ENCODE measurements at places on chromosomes 6 and 20. TPM values are rescaled to one million over a fixed set of nuclear protein-coding genes. Genes with fewer than 3 reads are reported as not detected.

DNA sequence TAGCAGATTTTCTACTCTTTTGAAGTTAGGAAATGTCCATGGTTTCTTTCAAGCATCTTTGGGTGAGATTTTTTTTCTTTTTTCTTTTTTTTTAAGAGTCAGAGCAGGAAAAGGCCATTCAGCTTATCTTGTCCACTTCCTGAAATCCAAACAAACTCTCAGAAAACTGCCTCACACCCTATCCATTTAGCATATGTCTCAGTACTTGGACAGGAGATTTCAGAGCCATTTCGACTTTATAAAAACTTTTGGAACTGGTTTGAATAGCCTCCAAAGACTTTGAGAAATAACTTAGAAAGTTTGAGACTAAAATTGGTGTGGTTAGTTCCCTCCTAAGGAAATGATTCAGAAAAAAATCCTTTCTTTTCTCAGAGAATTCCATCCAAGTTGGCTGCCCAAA is 125.1 kb downstream of the MYLK4 start:
- no peaks in the 10 kb centered on the region for H3K27me3 ChIP-seq
- no peak for DNase-seq
- no peak overlapping the region for H3K27ac ChIP-seq
- no peak overlapping the region for H3K4me3 ChIP-seq

GRCh38 chr20:32460231-32460630 is 102.1 kb downstream of the ASXL1 start:
- no peaks in the 10 kb centered on the region for H3K27me3 ChIP-seq
- no peak for DNase-seq
- no peak overlapping the region for H3K4me3 ChIP-seq
- no peak overlapping the region for H3K27ac ChIP-seq
- H3K36me3 ChIP-seq, result no peaks in the 10 kb centered on the region
- H3K4me1 ChIP-seq, result 0 out of 2 replicates have a peak, but pooled peaks cover 3% of the 10 kb centered on the region

GRCh38 chr6:11330413-11330760 is 97.9 kb upstream of the NEDD9 start:
- no peaks in the 10 kb centered on the region for H3K4me1 ChIP-seq
- no peaks in the 10 kb centered on the region for H3K27me3 ChIP-seq
- no peak overlapping the region for H3K4me3 ChIP-seq
- H3K27ac ChIP-seq, result no peak overlapping the region
- no peak for DNase-seq
- no peaks in the 10 kb centered on the region for H3K36me3 ChIP-seq

DNA sequence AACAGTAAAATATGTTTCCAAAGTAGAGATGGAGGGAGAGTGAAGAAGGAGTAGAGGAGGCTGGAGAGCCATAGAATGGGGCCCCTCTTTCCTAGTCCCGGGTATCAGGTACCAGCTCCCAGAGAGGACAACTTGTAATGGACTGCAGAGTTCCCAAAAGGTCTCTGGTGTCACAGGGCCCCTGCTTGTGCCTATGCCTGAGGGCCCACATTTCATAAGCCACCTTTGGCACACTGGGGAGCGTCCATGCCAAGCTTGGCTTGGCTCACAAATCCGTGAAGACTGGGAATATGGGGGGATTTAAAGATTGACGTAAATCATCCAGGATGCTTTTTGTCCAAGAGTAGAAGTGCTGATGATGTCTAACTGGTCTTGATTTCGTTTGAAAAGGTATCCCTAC is 16.4 kb upstream of the SLC22A3 start:
- H3K4me3 ChIP-seq, result no peak overlapping the region
- no peaks in the 10 kb centered on the region for H3K36me3 ChIP-seq
- no peaks in the 10 kb centered on the region for H3K27me3 ChIP-seq
- no peak overlapping the region for H3K27ac ChIP-seq
- H3K4me1 ChIP-seq, result no peaks in the 10 kb centered on the region
- no peak for DNase-seq

DNA sequence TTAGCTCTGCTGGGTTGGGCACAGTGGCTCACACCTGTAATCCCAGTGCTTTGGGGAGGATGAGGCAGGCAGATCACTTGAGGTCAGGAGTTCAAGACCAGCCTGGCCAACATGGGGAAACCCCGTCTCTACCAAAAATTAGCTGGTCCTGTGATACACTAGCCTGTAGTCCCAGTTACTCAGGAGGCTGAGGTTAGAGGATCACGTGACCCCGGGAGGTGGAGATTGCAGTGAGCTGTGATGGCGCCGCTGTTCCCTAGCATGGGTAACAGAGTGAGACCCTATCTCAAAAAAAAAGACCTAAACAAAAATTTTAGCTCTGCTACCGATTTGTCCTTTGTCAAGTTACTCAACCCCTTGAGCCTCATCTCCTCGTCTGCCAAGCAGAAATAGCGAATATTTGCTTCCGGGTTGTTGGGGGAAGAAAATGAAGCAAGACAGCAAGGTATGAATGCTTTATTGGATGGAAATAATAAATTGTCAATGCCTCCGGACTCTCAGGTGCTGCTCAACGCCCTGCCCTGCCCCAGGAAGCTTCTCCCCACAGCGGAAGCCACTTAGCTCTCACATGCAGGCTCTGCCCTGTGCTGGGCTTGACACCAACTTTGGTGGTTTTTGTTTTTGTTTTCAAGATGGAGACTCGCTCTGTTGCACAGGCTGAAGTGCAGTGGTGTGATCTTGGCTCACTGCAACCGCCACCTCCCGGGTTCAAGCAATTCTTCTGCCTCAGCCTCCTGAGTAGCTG is 24.9 kb upstream of the ITCH start:
- H3K4me1 ChIP-seq, result peaks cover 25% of the 10 kb centered on the region
- no peaks in the 10 kb centered on the region for H3K27me3 ChIP-seq
- no peaks in the 10 kb centered on the region for H3K36me3 ChIP-seq

- DNase-seq, result no peak
- H3K27ac ChIP-seq, result no peak overlapping the region
- no peaks in the 10 kb centered on the region for H3K36me3 ChIP-seq
- H3K4me3 ChIP-seq, result no peak overlapping the region
Observed at GRCh38 chr6:45420083-45420908, 42.6 kb upstream of the SUPT3H start.

GRCh38 chr6:56749632-56750151 is 107.0 kb upstream of the DST start:
- H3K36me3 ChIP-seq, result no peaks in the 10 kb centered on the region
- no peak for DNase-seq
- H3K4me1 ChIP-seq, result peaks cover 8% of the 10 kb centered on the region
- no peak overlapping the region for H3K4me3 ChIP-seq

GRCh38 chr20:49891476-49892110 is 23.7 kb downstream of the SPATA2 start:
- no peaks in the 10 kb centered on the region for H3K27me3 ChIP-seq
- peaks cover 20% of the 10 kb centered on the region for H3K4me1 ChIP-seq
- no peak overlapping the region for H3K27ac ChIP-seq
- no peaks in the 10 kb centered on the region for H3K36me3 ChIP-seq

GRCh38 chr6:153207006-153207405 is 75.9 kb upstream of the RGS17 start:
- no peak for DNase-seq
- H3K27ac ChIP-seq, result no peak overlapping the region
- no peaks in the 10 kb centered on the region for H3K4me1 ChIP-seq

DNA sequence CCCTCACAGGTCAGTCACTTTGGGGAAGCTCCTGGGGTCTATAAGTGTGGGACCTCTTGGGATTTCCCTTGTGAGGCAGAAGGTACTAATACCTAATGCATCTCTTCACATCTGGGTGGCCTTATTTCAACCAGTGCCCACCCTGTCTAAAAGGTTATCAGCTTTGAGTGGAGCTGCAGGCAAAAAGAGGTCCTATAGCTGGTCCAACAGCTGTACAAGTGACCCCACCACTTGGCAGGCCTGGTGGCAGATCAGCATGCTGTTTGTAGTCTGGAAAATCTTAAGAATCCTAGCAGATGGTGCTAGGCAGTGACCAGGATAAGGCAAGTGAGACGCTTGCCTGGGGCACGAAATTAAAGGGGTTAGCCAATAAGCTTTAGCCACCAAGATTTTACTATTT is 51.6 kb upstream of the GTSF1L start:
- no peak overlapping the region for H3K27ac ChIP-seq
- no peaks in the 10 kb centered on the region for H3K4me1 ChIP-seq
- no peak for DNase-seq

- no peak overlapping the region for H3K27ac ChIP-seq
- H3K4me1 ChIP-seq, result peaks cover 22% of the 10 kb centered on the region
- no peaks in the 10 kb centered on the region for H3K36me3 ChIP-seq
Observed at GRCh38 chr6:30885999-30886896, 1.9 kb downstream of the DDR1 start.

DNA sequence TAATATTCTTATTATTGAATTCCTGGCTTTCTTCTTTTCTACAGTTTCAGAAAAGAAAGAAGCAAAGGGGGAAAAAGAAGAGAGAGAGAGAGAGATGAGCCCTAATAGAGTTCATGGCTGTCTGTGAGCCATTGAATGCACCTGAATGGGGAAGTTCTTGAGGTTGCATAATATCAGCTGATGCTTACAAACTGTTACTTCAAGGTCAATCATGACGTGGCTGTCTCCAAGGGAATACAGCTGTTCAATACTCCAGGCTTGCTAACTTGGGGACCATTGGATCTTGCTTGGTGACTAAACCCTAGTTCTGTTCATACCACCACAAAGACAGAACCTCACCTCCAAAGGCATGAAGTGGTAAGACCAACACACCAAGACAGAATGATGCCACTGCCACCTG is 180.4 kb downstream of the ADGRG6 start:
- H3K4me1 ChIP-seq, result peaks cover 3% of the 10 kb centered on the region
- H3K27ac ChIP-seq, result no peak overlapping the region
- H3K27me3 ChIP-seq, result no peaks in the 10 kb centered on the region
- no peak for DNase-seq
- no peak overlapping the region for H3K4me3 ChIP-seq

- H3K27ac ChIP-seq, result no peak overlapping the region
- no peaks in the 10 kb centered on the region for H3K36me3 ChIP-seq
- H3K4me1 ChIP-seq, result no peaks in the 10 kb centered on the region
- DNase-seq, result no peak
Observed at GRCh38 chr6:123909989-123910388, 106.3 kb downstream of the NKAIN2 start.

GRCh38 chr6:55818482-55818881 is 56.9 kb downstream of the BMP5 start:
- DNase-seq, result no peak
- H3K4me1 ChIP-seq, result no peaks in the 10 kb centered on the region
- H3K36me3 ChIP-seq, result no peaks in the 10 kb centered on the region
- H3K27ac ChIP-seq, result no peak overlapping the region
- H3K27me3 ChIP-seq, result no peaks in the 10 kb centered on the region

DNA sequence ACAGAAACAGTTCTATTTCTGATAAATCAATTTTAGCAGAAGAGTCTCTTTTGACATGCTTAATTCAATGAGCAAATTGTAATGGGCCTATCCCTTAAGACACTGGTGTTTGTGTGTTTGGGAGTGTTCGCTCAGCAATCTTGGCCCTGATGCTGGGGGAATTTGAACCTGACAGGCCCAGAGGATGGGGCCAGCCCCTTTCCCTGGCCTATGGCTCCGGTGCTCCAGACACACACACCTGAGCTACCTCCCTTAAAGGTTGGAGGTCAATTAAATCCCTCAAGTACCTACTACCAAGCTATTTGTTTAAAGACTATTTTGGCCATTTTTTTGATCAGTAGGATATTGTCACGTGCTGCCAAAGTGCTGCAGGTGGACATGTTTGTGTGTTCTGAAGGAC is 549.3 kb downstream of the PRKN start:
- H3K27ac ChIP-seq, result no peak overlapping the region
- no peaks in the 10 kb centered on the region for H3K36me3 ChIP-seq
- no peak overlapping the region for H3K4me3 ChIP-seq
- H3K27me3 ChIP-seq, result no peaks in the 10 kb centered on the region

The ULBP3 gene
- 1.7 TPM for total RNA-seq

The DTNBP1 gene
- total RNA-seq, result 13.8 TPM

The CD83 gene
- 3.9 TPM for total RNA-seq

The CD93 gene
- total RNA-seq, result not detected

The KIAA1586 gene
- total RNA-seq, result 12.7 TPM

The NFYA gene
- total RNA-seq, result 23.7 TPM

The APOM gene
- total RNA-seq, result 6.7 TPM
